AG10803 (cell line): ENCODE measurements at places on chromosomes 13 and 19.

- no peak for DNase-seq
Measured at GRCh38 chr19:42125536-42125935, 6.7 kb downstream of the POU2F2 start.

DNA sequence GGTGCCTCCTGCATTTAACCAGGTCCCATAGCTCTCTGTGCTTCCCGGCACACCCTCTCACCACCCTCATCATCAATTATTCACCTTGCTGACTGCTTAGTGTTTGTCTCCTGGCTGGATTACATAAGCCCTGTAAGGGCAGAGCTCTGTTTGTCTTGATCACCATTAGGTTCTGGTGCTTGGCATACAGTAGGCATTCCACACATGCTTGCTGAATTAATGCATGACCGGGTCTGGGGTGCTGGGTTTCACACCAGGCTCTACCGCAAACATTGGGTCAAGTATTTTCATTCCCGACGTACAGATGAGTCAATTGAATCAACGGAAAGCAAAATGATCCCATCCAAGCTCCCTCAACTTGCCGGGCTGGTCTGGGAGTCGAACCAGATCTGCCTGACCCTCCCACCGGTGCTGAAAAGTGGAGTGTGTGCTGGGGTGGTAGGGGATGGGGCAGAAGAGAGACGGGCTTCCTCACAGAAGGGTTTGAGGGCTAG, 28.5 kb downstream of the VAV1 start:
- DNase-seq = peak; percentile 82

GRCh38 chr13:91722267-91722884, 324.0 kb downstream of the GPC5 start:
- no peak for DNase-seq

DNA sequence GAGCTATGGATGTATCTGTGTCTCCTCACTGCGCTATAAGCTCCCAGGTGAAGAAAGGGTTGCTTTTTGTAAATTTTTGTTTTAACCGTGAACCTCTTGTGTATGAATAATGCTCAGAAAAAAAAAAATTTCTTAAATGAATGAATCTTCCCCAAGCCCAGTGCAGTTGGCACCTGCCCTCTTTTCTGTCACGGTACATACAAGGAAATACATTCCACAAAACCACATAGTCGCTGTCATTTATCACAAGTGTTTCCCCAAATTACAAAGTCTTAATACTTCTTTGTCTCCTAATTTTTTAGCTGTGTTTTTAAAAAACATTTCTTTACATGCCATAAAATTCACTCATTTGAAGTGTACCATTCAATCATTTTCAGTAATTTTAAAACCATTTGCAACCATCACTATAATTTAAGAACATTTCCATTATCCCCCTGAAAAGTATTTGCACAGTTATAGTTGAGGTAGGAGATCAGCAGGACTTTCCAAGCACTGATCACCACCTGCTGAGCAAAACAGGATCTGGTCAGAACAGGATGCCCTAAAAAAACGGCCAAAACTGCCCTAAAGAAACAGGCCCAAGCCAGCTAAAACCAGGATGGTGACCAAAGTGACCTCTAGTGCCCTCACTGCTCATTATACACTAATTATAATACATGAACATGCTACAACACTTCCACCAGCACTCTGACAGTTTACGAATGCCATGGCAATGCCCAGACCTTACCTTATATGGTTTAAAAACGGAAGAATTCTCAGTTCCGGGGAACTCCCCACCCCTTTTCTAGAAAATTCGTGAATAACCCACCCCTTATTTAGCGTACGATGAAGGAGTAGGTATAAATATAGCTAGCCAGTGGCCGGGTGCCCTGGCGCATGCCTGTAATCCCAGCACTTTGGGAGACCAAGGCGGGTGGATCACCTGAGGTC, 1.3 kb upstream of the TEX30 start:
- no peak for DNase-seq

DNA sequence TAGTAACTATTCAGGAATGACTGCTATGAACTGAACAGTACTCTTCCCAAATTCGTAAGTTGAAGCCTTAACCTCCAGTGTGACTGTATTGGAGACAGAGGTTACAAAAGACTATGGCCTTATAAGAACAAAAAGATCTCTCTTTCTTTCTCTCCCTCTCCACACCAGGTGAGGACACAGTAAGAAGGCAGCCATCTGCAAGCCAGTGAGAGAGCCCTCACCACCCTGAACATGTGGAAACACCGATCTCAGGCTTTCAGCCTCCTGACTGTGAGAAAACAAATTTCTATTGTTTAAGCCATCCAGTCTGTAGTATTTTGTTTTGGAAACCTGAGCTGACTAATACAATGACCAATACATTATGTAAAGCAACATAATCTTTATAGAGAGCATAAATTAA, 888.9 kb downstream of the SLITRK1 start:
- DNase-seq = no peak

GRCh38 chr13:75329723-75330122, 152.2 kb downstream of the TBC1D4 start:
- no peak for DNase-seq

DNA sequence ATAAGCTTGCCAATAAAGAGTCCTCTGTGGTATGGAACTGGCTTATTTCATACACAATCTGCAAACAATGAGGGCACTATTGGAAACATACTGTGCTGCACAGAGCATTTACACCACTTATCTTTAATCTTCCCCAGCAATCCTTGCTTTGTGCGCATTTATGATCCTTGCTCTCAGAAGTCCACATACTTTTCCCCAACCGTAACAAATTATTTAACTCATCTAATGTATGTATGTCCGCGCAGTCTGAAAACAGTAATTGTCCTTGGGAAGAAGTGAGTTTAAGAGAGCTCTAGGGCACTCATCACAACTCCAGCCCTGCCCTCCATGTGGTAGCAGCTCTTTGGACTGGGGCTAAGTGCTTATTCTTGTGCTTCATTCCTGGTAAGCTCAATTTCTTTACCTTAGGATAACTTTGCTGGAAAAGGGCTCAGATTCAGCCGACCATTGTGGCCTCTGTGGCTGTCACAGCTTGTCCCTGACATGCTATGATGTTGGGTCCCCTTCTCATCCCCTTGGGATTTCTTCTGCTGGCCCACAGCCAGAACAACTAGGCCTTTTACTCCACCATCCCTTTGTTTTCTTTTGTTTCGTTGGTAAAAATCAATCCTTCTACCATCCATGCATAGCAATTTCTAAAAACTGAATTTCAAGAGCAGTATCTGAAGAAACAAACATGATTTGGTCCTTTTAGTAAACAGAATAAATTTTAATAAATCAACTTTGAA, 152.7 kb downstream of the TNFRSF19 start:
- DNase-seq = no peak

DNA sequence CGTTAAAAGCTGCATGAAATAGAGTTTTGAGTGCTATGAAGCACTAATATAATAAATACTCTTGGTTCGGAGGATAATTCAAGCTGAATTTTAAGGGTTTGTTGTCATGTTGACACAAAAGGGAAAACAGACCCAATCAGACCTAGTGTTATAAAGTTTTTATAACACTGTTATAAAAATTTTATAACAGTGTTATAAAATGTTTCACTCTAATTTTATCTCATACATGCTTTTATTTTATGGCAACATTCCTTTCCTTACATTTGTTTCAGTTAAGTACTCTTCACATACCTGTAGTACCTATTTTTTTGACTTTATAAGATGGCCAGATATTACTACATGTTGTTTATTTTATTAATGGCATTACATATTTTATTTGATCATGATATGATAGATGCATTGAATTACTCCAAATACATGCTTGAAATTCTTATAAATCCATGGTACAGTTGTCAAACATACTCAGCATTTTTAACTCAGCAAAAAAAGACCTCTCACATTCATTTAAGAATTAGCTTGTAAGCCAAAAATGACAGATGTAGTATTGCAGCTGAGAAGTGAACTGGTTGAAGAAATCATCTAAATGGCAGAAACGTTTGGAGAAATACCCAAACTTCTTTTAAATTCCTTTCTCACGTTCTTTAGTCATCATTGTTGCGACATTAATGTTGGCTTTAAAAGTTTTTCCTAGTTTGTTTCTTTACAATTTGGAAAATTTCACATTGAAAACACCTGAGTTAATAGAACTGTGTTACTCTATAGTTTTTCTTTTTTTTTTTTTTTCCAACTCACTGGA, 104.5 kb downstream of the PIBF1 start:
- peak; percentile 82 for DNase-seq

- DNase-seq = peak; percentile 56
Measured at GRCh38 chr13:19984430-19985218, 26.1 kb downstream of the ZMYM2 start.
